ENCODE measurements at places on chromosomes 5 and 9.
A peak's percentile ranks its signal among the peaks of the same experiment; 100 is the strongest.

- DNase-seq: no peak
Observed at GRCh38 chr5:140546851-140547507, 483 bp upstream of the EIF4EBP3 start.

GRCh38 chr9:32490601-32491000 is 35.4 kb downstream of the RIGI start:
- DNase-seq: no peak

- peak; percentile 45 for DNase-seq
Observed at GRCh38 chr9:137445275-137445807, 4.2 kb upstream of the ENTPD8 start.

GRCh38 chr5:39420482-39421145 is 4.2 kb downstream of the DAB2 start:
- DNase-seq: peak; percentile 47

GRCh38 chr9:130555061-130555460 is 24.3 kb upstream of the FUBP3 start:
- DNase-seq: no peak

- DNase-seq: no peak
Observed at GRCh38 chr5:111932628-111933027, 175.6 kb upstream of the NREP start.

GRCh38 chr5:97657239-97657638 is 474.2 kb upstream of the RIOK2 start:
- DNase-seq: no peak

- no peak for DNase-seq
Observed at GRCh38 chr5:368183-369084, 46.9 kb downstream of the AHRR start.

DNA sequence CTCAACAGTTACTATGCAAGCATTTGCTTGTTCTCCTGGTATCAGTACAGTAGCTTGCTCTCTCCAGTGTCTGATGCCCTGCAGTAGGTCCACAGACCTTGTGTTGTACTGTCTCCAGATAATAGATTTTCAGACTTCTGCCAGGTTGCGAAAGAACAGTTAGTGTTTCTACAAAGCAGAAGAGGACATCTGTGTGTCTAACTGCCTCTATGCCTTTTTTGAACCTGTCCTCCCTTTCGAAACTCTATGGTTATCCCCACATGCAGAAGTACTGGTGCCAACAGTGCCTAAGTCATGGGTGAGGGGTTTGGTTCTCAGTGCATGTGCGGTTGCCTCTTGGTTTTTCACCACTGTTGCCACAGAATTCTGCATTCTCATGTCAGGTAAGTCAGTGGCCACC is 45.9 kb downstream of the KCNN2 start:
- no peak for DNase-seq

- no peak for DNase-seq
Observed at GRCh38 chr5:147800491-147800890, 18.0 kb upstream of the JAKMIP2 start.

GRCh38 chr9:135100241-135100681 is 12.8 kb downstream of the OLFM1 start:
- DNase-seq: no peak
